Activated CD4-positive, alpha-beta T cell treated with anti-CD3 and anti-CD28 coated beads, Interleukin-2, amount 10 ng/mL, durations not matched to agents 24 days and 14 days (primary cell): ENCODE measurements at places on chromosomes 4 and X. TPM values are rescaled to one million over a fixed set of nuclear protein-coding genes. Genes with fewer than 3 reads are reported as not detected.

GRCh38 chrX:65035446-65035770, 59.2 kb upstream of the ZC4H2 start:
- DNase-seq = no peak

FAAH2 gene
- total RNA-seq = 4.0 and 5.0 TPM in 2 replicates

DNA sequence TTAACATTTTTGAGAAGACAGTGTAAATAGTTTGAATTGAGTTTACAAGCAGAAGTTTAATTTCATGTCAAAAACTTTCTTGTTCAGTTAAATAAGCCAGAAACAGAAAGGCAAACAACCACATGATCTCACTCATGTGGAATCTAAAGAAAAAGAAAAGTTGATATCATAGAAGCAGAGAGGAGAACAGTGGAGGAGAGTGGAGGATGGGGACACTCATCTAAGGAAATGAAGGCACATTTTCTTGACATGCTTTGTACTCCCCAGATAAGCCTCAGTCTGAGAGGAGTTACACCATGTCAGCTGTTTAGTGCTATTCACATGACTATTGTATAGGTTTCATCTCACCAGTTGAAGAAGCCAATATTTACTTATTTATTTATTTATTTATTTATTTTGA, 13.5 kb downstream of the SNCA start:
- no peak for DNase-seq

GRCh38 chrX:153307276-153308178, 14.0 kb downstream of the PNMA6F start:
- no peak for DNase-seq

DNA sequence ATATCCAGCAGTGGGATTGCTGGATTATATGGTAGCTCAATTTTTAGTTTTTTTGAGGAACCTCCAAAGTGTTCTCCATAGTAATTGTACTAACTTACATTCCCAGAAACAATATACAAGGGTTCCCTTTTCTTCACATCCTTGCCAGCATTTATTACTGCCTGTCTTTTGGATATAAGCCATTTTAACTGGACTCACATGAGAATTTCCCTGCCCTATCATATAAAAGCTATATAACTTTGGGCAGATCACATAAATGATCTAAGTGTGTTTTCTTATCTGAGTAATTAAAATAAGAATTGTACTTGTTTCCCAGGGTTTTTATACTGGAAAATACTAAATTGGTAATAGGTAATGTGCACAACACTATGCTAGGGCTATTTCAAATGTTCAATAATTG, 25.4 kb downstream of the APOOL start:
- DNase-seq = no peak

SOWAHB gene
- not detected in 2 replicates for total RNA-seq

DNA sequence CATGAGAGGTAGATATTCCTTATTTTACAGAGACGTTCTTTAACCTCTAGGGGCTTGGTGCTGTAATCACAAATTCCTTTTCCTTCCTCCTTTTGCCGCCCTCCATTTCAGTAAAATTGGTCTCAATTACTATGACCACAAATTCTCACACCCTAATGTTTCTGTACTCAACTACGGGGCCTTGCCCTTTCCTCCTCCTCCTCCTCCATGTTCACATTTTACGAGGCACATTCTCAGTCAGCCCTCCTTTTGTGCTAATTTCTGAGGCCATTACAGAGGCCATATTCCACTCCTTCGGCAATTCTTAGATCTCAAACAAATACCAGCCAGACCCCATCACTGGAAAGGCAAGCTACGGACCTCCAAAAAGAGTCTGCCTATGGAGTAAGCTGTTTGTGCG, 92.1 kb downstream of the SH3KBP1 start:
- DNase-seq = no peak

TRIM60 gene
- not detected in 2 replicates for total RNA-seq

PSAPL1 gene
- total RNA-seq = not detected in 2 replicates

SPRY1 gene
- total RNA-seq = 60.2 and 60.5 TPM in 2 replicates

GRCh38 chr4:179415847-179416223, 1973.6 kb upstream of the AGA start:
- DNase-seq = no peak

- no peak for DNase-seq
These were observed 488.9 kb upstream of the FAT1 start for GRCh38 chr4:187212446-187213080.

DNA sequence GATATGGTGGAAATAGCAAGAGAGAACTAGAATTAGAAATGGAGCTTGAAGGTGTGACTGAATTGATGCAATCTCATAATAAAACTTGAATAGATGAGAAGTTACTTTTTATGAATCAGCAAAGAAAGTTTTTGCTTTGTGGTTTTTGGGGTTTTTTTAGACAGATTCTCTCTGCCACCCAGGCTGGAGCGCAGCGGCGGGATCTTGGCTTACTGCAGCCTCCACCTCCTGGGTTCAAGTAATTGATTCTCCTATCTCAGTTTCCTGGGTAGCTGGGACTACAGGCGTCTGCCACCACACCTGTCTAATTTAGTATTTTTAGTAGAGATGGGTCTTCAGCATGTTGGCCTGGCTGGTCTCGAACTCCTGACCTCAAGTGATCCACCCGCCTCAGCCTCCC, 23.7 kb upstream of the NEIL3 start:
- DNase-seq = no peak
